ENCODE measurements at places on chromosomes 2 and 18. TPM values are rescaled to one million over a fixed set of nuclear protein-coding genes. Genes with fewer than 3 reads are reported as not detected.

The REG1A gene
- total RNA-seq: not detected

The RTP5 gene
- not detected for total RNA-seq

The RFX8 gene
- not detected for total RNA-seq

The CNRIP1 gene
- total RNA-seq: not detected

The PSD4 gene
- total RNA-seq: 64.5 TPM

- H3K4me3 ChIP-seq: no peak overlapping the region
- no peaks in the 10 kb centered on the region for H3K4me1 ChIP-seq
- no peaks in the 10 kb centered on the region for H3K36me3 ChIP-seq
- DNase-seq: no peak
Observed at GRCh38 chr18:79241755-79242154, 154.0 kb upstream of the NFATC1 start.

DNA sequence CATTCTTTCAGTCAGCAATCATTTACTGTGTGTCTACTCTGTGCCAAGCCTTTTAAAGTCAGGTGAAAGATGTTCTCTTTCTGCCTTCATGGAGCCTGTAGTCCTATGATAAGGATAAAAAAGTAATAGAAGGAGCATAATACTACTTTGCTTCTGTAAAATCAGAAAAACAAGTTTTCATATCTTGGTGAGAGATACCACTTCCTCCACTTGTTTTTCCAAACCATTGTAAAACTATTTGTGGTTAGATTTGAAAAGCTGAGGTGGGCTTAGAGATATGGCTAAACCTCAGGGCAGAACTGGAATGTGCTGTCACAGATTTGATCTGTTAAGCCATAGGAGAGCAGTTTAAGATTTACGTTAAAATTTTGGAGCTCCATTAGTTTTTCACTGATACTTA, 104.7 kb upstream of the FAM117B start:
- DNase-seq: no peak
- H3K36me3 ChIP-seq: no peaks in the 10 kb centered on the region
- no peak overlapping the region for H3K4me3 ChIP-seq
- H3K4me1 ChIP-seq: peaks cover 7% of the 10 kb centered on the region
- H3K27ac ChIP-seq: no peak overlapping the region

- no peak overlapping the region for H3K4me3 ChIP-seq
- H3K36me3 ChIP-seq: no peaks in the 10 kb centered on the region
- H3K27ac ChIP-seq: no peak overlapping the region
- no peak for DNase-seq
- H3K27me3 ChIP-seq: no peaks in the 10 kb centered on the region
Observed at GRCh38 chr2:190121971-190122370, 59.4 kb upstream of the MSTN start.

DNA sequence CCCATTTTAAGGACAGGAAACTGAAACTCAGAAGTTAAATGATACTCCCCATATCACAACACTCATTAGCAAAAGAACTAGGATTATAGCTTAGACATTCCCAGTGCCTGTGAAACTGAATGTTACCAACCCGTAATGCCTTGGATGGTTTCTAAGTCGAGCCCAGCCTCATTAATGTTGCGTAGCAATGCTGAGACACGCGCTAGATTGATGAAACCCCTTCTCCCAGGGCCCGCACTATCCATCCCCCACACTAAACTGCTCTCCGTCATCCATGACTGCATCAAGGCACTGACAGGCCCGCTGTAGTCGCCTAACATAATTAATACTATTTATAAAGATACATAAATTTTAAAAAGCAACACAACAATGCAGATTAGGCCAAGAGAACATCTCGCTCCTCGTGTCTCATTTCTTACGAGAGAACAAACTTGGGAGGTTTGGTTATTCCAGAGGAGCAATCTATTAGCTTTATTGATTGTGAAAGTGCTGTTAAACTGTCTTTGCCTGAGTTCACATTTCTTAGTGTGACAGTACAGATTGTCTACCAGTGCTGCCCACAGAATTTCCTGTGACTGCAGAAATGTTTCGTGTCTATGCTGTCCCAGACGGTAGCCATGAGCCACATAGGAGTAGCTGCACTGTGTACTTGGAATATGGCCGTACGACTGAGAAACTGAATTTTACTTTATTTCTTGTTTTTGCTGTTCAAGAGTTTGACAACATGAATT, 312.2 kb upstream of the RAB12 start:
- no peak overlapping the region for H3K27ac ChIP-seq
- H3K4me3 ChIP-seq: no peak overlapping the region
- H3K4me1 ChIP-seq: no peaks in the 10 kb centered on the region
- no peaks in the 10 kb centered on the region for H3K27me3 ChIP-seq
- H3K36me3 ChIP-seq: no peaks in the 10 kb centered on the region

DNA sequence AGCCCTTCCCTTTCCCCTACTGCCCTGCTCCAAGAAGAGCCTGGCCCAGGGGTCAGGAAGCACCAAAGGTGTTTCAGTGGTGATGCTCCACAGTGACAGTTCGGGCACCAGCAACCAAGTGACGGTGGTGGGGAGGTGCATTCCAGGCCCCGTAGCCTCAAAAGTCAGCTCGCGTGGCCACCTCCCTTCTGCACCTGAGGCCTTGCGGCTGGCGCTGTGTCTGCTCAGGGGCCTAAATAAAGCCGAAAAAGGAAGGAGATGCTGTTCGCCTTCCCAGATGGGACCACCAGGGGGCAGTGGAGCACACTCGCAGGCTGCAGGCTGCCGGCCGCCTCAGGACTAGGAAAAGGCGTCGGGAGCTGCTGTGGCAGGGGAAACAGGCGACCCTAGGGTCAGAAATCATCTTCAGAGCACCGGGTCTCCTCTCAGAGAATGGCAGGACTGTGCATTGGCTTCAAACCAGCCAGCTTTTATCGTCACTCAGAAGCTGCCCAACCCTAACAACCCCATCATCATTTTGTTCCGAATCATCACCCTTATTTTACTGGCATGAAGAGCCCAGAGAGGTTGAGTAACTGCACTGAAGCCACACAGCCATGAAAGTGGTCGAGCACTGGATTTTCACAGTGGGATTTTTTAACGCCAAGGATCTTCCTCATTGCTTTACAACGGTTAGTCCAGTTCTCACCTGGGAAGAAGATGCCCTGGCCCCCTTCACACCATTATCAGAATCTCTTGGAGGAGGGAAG, 213.0 kb upstream of the CELF4 start:
- no peak overlapping the region for H3K4me3 ChIP-seq
- H3K27me3 ChIP-seq: peaks cover 25% of the 10 kb centered on the region
- H3K4me1 ChIP-seq: no peaks in the 10 kb centered on the region

GRCh38 chr2:211996857-211997256, 541.7 kb downstream of the ERBB4 start:
- H3K27me3 ChIP-seq: no peaks in the 10 kb centered on the region
- H3K36me3 ChIP-seq: no peaks in the 10 kb centered on the region

- H3K4me1 ChIP-seq: no peaks in the 10 kb centered on the region
- peaks cover 23% of the 10 kb centered on the region for H3K27me3 ChIP-seq
- no peaks in the 10 kb centered on the region for H3K36me3 ChIP-seq
- H3K27ac ChIP-seq: no peak overlapping the region
Observed at GRCh38 chr18:52190195-52190594, 149.8 kb upstream of the DCC start.

DNA sequence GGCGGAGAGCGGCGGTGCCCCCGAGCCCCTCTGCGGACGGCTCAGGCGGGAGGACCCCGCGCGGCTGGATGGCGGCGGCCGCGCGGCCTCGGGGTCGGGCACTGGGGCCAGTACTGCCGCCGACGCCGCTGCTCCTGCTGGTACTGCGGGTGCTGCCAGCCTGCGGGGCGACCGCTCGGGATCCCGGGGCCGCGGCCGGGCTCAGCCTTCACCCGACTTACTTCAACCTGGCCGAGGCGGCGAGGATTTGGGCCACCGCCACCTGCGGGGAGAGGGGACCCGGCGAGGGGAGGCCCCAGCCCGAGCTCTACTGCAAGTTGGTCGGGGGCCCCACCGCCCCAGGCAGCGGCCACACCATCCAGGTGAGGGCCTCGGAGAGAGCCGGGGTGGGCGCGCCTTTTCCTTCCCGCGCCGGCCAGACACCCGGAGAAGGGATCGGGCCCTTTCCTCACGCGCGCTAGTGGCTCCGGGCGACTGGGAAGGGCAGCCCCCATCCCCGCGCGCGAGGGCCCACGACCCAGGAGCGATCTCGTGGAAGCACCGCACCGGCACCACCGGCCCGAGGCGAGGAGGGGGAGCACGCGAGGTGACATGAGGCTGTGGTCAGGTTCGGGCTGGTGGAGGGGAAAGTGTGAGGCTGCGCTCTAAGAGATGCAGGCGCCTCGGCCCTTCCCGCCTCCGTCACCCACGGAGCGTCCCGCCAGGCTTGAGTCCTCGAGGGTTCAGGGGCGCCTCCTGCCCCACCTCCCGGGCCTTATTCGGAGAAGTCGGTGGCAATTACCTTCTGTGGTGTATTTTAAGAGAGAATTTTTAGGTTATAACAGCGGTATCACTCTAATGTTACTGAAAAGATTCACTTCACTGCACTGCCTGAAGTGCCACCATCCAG, 607 bp downstream of the LAMA3 start:
- H3K4me1 ChIP-seq: peaks cover 16% of the 10 kb centered on the region
- peak overlapping the region; percentile 82 for H3K4me3 ChIP-seq
- no peak overlapping the region for H3K27ac ChIP-seq
- H3K36me3 ChIP-seq: peaks cover 18% of the 10 kb centered on the region

- no peak overlapping the region for H3K27ac ChIP-seq
- H3K36me3 ChIP-seq: no peaks in the 10 kb centered on the region
- peaks cover 47% of the 10 kb centered on the region for H3K4me1 ChIP-seq
- H3K27me3 ChIP-seq: no peaks in the 10 kb centered on the region
- DNase-seq: no peak
- no peak overlapping the region for H3K4me3 ChIP-seq
Observed at GRCh38 chr2:46720592-46721185, 194.9 kb downstream of the MCFD2 start.

- H3K4me3 ChIP-seq: no peak overlapping the region
- H3K27ac ChIP-seq: no peak overlapping the region
- no peaks in the 10 kb centered on the region for H3K36me3 ChIP-seq
- DNase-seq: no peak
Observed at GRCh38 chr2:223870840-223871611, 33.6 kb upstream of the AP1S3 start.

DNA sequence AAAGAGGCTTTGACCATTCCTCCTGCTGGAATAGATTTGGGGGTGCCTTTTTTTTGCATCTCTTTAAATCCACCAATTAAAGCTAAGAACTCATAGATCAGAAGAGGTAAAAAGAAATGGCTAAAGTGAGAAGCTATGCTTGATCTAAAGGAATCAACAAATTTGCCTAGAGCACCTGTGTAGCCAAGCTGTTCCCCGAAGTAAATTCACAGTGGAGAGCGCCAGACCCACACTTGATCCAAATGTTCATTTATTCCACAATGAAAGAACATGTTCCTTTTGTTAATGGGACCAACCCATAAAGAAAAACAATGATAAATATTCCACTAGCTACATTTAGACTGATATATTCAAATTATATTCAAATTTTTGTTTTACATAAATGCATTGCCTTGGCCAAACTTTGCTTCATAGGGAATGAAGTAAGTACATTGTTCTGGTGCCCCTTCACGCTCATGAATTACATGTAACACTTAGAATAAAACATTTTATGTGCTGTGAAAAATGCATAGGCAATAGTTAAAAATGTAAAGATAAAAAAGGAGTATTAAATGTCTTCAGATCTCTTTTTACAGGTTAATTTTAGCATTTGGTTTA, 167.4 kb downstream of the PKP4 start:
- H3K27me3 ChIP-seq: no peaks in the 10 kb centered on the region
- peaks cover 9% of the 10 kb centered on the region for H3K4me1 ChIP-seq
- H3K4me3 ChIP-seq: no peak overlapping the region
- H3K27ac ChIP-seq: peak overlapping the region; percentile 9
- H3K36me3 ChIP-seq: peaks cover 12% of the 10 kb centered on the region

GRCh38 chr18:77086656-77087392, 45.8 kb downstream of the MBP start:
- peaks cover 60% of the 10 kb centered on the region for H3K36me3 ChIP-seq
- H3K27ac ChIP-seq: peak overlapping the region; percentile 45
- no peaks in the 10 kb centered on the region for H3K27me3 ChIP-seq
- peaks cover 78% of the 10 kb centered on the region for H3K4me1 ChIP-seq
- DNase-seq: peak; percentile 72
- peak overlapping the region; percentile 67 for H3K4me3 ChIP-seq

DNA sequence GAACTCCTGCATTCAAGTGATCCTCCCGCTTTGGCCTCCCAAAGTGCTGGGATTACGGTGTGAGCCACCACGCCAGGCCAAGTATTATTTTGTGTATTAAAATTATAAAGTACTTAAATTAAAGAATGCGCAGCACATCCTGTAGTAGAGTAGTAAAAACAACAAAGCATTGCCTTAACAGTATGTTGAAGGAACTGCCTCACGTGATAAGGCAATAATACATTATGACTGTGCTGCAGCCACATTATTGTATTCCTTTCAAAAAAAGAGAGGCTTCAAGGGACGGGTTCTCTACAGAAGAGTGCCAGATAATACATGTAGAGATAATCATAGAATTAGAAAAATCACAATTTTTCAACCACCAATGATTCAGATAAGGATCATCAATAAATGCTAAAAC, 33.7 kb downstream of the C2orf76 start:
- no peak overlapping the region for H3K27ac ChIP-seq
- H3K36me3 ChIP-seq: no peaks in the 10 kb centered on the region
- H3K4me3 ChIP-seq: no peak overlapping the region
- DNase-seq: no peak
- H3K27me3 ChIP-seq: no peaks in the 10 kb centered on the region
- H3K4me1 ChIP-seq: no peaks in the 10 kb centered on the region

- DNase-seq: no peak
- no peak overlapping the region for H3K27ac ChIP-seq
- peaks cover 37% of the 10 kb centered on the region for H3K4me1 ChIP-seq
- no peak overlapping the region for H3K4me3 ChIP-seq
- no peaks in the 10 kb centered on the region for H3K27me3 ChIP-seq
Observed at GRCh38 chr2:108189316-108189715, 50.5 kb upstream of the SULT1C3 start.

DNA sequence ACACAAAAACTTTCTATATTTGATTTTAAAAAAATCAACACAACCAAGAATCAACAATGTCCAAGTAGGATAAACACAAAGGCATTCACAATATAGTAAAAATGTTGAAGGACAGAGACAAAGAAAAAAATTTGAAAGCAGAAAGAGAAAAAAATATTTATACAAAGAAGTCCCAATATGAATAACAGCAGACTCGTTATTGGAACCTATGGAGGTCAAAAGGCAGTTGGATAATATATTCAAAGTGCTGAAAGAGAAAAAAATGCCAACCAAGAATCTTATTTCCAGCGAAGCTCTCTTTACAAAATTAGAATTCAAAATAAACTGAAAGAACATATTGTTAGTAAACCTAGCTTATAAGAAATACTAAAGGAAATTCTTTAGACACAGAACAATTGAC, 859.5 kb downstream of the LRP1B start:
- H3K27ac ChIP-seq: no peak overlapping the region
- no peaks in the 10 kb centered on the region for H3K4me1 ChIP-seq
- H3K27me3 ChIP-seq: no peaks in the 10 kb centered on the region
- H3K36me3 ChIP-seq: no peaks in the 10 kb centered on the region
- H3K4me3 ChIP-seq: no peak overlapping the region
- no peak for DNase-seq

- peaks cover 13% of the 10 kb centered on the region for H3K4me1 ChIP-seq
- no peaks in the 10 kb centered on the region for H3K36me3 ChIP-seq
- H3K27ac ChIP-seq: no peak overlapping the region
- DNase-seq: no peak
- no peak overlapping the region for H3K4me3 ChIP-seq
- no peaks in the 10 kb centered on the region for H3K27me3 ChIP-seq
Observed at GRCh38 chr18:22103647-22104031, 65.8 kb upstream of the GATA6 start.

GRCh38 chr2:140814141-140814540, 1316.7 kb downstream of the LRP1B start:
- no peak overlapping the region for H3K4me3 ChIP-seq
- H3K27ac ChIP-seq: no peak overlapping the region
- H3K36me3 ChIP-seq: no peaks in the 10 kb centered on the region
- no peak for DNase-seq
- H3K27me3 ChIP-seq: no peaks in the 10 kb centered on the region

All from Calu3 (cell line).